ENCODE measurements at places on chromosomes 3 and 15. TPM values are rescaled to one million over a fixed set of nuclear protein-coding genes. Genes with fewer than 3 reads are reported as not detected.

DNA sequence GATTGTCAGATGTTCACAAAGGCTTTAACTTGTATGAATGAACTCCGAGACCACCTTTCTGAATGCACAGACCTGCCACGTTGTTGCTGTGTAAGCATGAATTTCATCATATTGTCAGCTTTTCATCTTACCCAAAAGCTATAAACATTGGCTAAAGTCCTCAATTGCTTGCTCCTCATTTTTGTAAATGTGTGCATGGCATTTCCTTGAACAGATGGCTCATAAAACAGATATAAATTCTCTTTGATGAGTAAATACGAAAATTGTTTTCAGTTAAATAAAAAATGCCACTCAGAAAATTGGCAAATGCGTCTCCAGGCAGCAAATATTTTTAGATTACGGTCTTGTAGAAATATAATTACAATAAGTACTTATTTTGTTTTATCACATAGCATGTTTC lies 226.0 kb upstream of the NDN start:
- H3K36me3 ChIP-seq = no peaks in the 10 kb centered on the region
- DNase-seq = no peak
- no peaks in the 10 kb centered on the region for H3K27me3 ChIP-seq
- H3K4me3 ChIP-seq = no peak overlapping the region
- H3K4me1 ChIP-seq = no peaks in the 10 kb centered on the region
- no peak overlapping the region for H3K27ac ChIP-seq

DNA sequence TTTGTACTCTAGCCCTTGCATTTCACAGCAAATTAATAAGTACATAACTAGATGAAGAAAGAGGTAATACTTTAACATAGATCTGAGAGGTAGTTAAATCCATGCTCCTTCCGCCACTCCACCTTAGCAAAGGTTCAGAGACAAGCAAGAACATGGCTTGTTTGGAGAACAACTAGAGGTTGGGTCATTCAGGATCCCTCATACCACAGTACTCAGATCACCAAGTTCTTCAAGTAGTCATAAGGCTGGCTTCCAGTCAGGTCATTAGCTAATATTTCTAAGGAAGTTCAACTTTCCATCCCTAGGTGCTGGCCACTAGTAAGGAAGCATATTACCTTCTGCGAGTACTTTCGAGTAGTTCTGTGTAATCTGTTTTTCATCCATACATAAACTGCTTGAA lies 44.1 kb downstream of the CD200R1 start:
- peaks cover 1% of the 10 kb centered on the region for H3K4me1 ChIP-seq
- peaks cover 55% of the 10 kb centered on the region for H3K36me3 ChIP-seq
- no peak overlapping the region for H3K4me3 ChIP-seq
- no peak for DNase-seq
- no peaks in the 10 kb centered on the region for H3K27me3 ChIP-seq

- no peaks in the 10 kb centered on the region for H3K4me1 ChIP-seq
- DNase-seq = no peak
- H3K27ac ChIP-seq = no peak overlapping the region
- H3K4me3 ChIP-seq = no peak overlapping the region
- no peaks in the 10 kb centered on the region for H3K36me3 ChIP-seq
- peaks cover 25% of the 10 kb centered on the region for H3K27me3 ChIP-seq
Observed at GRCh38 chr15:66622591-66623022, 56.8 kb upstream of the LCTL start.

DNA sequence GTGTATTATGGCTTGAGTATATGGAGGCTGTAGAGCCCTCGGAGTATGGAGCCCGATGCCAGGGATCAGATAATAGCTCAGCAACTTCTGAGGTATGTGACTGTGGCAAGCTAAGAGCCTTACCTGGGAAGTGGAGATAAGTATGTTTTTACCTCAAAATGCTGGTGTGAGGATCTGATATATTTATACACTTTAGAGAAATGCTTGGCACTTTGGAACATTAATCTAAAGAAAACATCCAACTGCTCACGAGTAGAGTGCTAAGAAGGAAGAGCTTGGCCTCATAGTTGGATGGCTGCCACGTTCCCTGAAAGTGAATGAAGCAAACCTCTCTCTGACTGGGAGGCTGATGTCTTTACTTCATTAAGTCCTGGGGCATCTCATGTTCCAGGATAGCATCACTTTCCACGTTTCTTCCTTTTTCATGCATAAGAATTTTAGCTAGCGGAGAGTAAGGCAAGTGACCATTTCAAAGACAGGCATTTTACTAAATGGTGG lies 58.9 kb upstream of the GOLGA8J start:
- no peaks in the 10 kb centered on the region for H3K36me3 ChIP-seq
- H3K27me3 ChIP-seq = peaks cover 3% of the 10 kb centered on the region
- H3K4me1 ChIP-seq = no peaks in the 10 kb centered on the region
- DNase-seq = no peak

DNA sequence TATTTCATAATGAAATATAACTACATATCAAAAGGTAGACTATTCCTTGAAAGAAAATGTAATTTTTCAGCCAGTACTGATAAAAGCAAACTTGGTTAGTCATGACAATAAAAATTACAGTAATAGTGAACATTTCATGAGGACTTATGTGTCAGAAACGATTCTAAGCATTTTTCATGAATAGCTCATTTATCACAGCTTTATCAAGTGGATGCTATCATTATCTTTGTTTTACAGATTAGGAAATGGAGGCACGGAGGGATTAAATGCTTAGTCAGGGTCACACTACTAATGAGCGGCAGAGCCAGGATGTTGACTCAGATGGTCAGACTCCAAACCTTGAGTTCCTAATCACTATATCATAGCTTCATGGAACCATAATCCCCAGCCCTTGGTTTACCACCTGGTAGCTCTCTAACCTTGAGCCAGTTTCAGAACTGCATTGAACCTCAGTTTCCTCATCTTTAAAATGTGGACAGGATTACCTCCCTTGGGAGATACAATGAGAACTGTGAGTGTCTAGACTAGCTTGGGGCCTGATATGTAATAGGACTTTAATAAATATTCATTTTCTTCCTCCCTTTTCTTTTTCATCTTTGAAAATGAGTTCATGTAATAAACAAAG lies 85.4 kb downstream of the TNIK start:
- no peak overlapping the region for H3K27ac ChIP-seq
- DNase-seq = no peak
- H3K36me3 ChIP-seq = peaks cover 3% of the 10 kb centered on the region
- peaks cover 48% of the 10 kb centered on the region for H3K4me1 ChIP-seq

DNA sequence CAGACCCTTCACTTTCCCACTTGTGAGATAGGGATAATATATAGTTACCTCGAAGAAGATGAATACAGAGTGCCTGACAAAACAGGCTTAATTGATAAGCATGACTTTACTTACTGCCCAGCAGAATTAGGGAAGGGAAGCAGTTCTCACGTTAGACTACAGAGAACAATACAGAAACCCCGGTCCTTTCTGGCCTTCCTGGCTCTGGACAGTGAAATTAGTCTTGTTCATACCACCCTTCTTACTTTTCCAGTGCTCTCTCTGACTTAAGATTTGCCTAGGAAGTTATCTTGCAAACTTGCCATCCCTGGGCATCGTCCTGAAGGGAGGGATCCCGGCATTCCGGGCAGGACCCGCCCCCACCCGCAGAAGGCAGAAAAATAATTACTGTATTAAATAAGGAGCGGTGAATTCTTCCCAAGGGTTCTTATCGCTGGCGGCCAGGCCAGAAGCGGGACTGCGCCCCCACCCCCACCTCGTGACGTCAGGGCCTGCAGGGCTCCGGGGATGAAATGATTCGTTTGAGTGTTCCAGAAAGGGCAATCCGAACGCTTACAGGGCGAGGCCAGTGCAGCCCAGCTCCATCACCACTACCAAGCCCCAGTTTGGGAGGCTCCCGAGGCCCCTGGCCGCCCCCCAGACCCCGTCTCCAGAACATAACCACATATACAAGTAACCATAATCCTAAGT lies 8.4 kb downstream of the SOX2 start:
- H3K27me3 ChIP-seq = peaks cover 95% of the 10 kb centered on the region
- peaks cover 2% of the 10 kb centered on the region for H3K4me1 ChIP-seq
- H3K36me3 ChIP-seq = peaks cover 7% of the 10 kb centered on the region
- no peak overlapping the region for H3K4me3 ChIP-seq

DNA sequence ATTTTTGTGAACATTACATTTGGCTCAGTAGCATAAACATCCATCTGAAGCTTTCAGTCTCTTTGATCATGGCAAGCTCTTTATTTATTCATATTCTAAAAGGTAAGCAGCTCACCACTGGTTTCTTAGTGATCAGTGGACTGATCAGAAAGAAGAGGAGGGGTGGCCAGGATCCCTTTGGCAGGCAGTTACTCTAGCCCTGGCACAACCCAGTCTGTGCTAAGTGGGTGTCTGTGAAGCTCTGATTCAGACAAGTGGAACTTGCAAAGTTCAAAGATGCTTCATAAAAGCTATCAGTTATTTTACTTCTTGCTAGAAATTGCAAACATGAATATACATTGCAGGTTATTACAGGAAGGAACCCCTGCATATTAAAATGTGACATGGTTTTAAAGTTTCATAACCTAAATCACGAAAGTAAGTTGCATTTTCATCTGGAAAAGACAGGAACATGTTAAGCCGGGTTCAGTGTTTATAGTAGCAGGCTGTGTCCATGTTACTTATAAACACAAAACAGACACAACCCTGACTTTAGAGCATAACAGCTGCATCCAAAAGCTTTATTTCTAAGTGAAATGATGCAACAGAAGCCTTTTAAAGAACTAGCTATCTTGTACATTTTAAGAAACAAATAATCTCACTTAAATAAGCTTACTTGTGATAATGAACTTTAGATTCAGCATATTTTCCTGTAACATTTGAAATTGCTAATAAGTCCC lies 785.3 kb downstream of the MCTP2 start:
- H3K36me3 ChIP-seq = no peaks in the 10 kb centered on the region
- no peak for DNase-seq
- H3K4me3 ChIP-seq = no peak overlapping the region
- H3K27ac ChIP-seq = no peak overlapping the region
- no peaks in the 10 kb centered on the region for H3K27me3 ChIP-seq

- DNase-seq = no peak
- H3K4me1 ChIP-seq = no peaks in the 10 kb centered on the region
- no peaks in the 10 kb centered on the region for H3K36me3 ChIP-seq
- H3K4me3 ChIP-seq = no peak overlapping the region
Observed at GRCh38 chr3:22045882-22046281, 294.9 kb upstream of the ZNF385D start.

DNA sequence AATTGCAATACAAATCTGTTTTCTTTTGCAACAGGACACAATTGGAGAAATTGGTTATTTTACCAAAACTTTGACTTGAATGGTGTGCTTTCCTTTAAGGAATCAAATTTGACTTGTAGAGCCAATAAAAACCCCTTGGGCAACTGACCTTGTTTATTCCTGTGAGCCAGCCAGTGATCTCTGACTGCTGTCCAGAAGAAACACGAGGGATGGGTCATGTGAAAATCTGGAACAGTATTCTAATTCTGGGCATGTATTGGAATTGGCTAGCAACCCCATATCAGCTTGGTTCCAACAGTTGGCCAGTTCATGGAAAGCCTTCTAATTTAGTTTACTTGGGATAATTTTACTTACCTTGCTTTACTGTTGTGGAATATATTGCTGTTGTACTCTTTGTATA lies 19.1 kb upstream of the HHATL start:
- peaks cover 9% of the 10 kb centered on the region for H3K27me3 ChIP-seq
- no peak overlapping the region for H3K27ac ChIP-seq
- H3K4me1 ChIP-seq = no peaks in the 10 kb centered on the region

- H3K27ac ChIP-seq = no peak overlapping the region
- H3K27me3 ChIP-seq = no peaks in the 10 kb centered on the region
- no peak overlapping the region for H3K4me3 ChIP-seq
- H3K4me1 ChIP-seq = peaks cover 18% of the 10 kb centered on the region
- DNase-seq = no peak
- H3K36me3 ChIP-seq = peaks cover 26% of the 10 kb centered on the region
Observed at GRCh38 chr3:184954251-184954650, 142.3 kb downstream of the VPS8 start.

- no peak overlapping the region for H3K4me3 ChIP-seq
- no peaks in the 10 kb centered on the region for H3K27me3 ChIP-seq
- no peaks in the 10 kb centered on the region for H3K4me1 ChIP-seq
- H3K36me3 ChIP-seq = no peaks in the 10 kb centered on the region
- DNase-seq = no peak
Observed at GRCh38 chr3:181103605-181104004, 114.1 kb upstream of the DNAJC19 start.

DNA sequence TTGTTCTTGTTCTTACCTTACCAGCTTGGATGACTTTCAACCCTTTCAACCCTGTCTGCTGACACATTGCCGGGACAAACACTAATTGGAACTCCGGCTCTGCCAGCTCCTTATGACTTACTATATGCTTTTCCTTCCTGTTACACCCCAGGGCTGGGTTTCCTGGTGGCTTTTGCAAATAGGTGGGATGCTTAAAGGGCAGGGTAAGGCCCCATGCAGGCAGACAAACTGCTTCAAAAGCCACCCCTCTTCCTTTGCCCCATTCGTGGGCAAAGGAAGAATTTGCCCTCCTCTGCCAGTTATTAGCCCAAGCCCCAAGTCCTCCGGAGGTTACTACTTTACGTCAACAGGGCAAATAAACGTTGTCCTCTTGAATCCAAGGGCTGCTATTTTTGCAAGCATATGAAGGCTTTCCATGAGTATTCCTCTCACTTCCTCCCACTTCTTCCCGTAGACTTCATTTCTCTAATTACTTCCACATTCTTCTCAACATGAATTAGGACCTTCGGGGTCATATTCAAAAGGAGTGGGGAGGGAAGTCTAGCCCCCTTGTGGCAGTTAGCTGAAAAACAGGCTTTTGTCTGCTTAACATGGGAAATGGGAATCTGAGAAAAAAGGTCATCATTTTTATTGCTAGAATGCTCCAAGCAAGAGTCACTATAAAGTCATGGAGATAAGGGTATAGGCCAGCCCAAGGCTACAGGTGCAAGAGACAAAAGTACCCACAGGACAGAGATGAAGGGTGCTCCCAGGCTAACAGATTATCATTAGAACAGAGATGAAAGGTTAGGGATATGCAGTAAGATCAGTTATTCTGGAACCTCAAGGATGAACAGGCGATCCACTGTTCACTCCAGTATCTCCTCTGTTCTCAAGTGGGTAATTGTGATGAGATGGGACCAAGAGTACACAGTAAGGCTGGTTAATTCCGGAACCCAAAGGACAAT lies 56.3 kb upstream of the FSTL1 start:
- H3K4me1 ChIP-seq = no peaks in the 10 kb centered on the region
- no peak for DNase-seq
- H3K27ac ChIP-seq = no peak overlapping the region
- no peaks in the 10 kb centered on the region for H3K36me3 ChIP-seq
- peaks cover 1% of the 10 kb centered on the region for H3K27me3 ChIP-seq
- no peak overlapping the region for H3K4me3 ChIP-seq

- no peak overlapping the region for H3K4me3 ChIP-seq
- H3K27ac ChIP-seq = no peak overlapping the region
- H3K36me3 ChIP-seq = peaks cover 91% of the 10 kb centered on the region
Observed at GRCh38 chr3:11803977-11804892, 42.5 kb downstream of the TAMM41 start.

GRCh38 chr3:160473978-160474377 lies 24.4 kb upstream of the TRIM59 start:
- H3K27me3 ChIP-seq = peaks cover 19% of the 10 kb centered on the region
- H3K27ac ChIP-seq = no peak overlapping the region
- no peak for DNase-seq
- H3K36me3 ChIP-seq = peaks cover 4% of the 10 kb centered on the region
- no peak overlapping the region for H3K4me3 ChIP-seq

GRCh38 chr3:133401374-133402135 lies 1.7 kb downstream of the BFSP2 start:
- no peak overlapping the region for H3K4me3 ChIP-seq
- H3K36me3 ChIP-seq = no peaks in the 10 kb centered on the region
- no peaks in the 10 kb centered on the region for H3K4me1 ChIP-seq
- no peak for DNase-seq
- no peak overlapping the region for H3K27ac ChIP-seq

Gene GNAT1
- total RNA-seq = not detected

Gene RPL22L1
- total RNA-seq = 165 TPM

Gene MST1R
- 1.2 TPM for total RNA-seq

Gene SHC4
- 8.9 TPM for total RNA-seq

Gene STX19
- not detected for total RNA-seq

Gene ARL14
- not detected for total RNA-seq

Data from activated T-helper 2 cell treated with anti-CD3 and anti-CD28 coated beads, Interferon-gamma antibody, Interleukin-2, Interleukin-4, amounts not matched to agents 10 μg/mL and 5 μg/mL and 100 μg/mL, durations not matched to agents 14 hours and 24 hours and 36 hours (primary cell).